ENCODE measurements at places on chromosomes 7 and 10.

DNA sequence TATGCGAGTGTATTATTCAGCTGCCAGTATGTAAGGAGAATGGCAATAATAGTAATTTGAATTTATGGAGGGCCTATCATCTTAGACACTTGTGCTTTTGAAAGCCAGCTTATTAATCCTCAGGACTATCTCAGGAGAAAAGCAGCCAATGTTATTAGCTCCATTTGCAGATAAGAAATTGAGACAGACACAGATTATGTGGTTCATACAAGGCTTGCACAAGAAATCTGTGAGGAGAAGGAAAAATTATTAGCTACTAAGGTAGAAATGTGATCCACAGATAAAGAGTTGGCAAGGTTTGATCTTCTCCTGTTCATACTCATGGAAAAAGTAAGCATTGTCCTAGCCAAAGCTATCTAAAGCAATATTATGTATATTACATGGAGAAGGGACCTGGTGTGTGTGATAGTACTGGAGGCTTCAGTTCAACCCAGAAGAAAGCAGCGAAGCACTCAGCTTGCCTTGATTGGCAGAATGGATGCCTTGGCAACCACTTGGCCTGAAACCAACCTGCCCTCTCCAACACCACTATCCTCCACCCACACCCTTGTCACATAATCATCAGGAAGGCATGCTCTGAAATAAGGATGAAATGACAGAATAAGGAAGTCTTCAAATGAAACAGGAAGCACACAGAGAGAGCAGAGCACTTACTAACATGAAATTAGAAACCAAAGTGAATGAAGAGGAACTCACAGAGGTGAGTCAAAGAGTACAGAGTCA, 18.0 kb downstream of the MACC1 start:
- DNase-seq, result peak; percentile 40

- no peak for DNase-seq
Measured at GRCh38 chr7:158957921-158958491, 101.6 kb downstream of the DYNC2I1 start.

GRCh38 chr7:44608916-44609648, 2.7 kb downstream of the OGDH start:
- DNase-seq, result no peak

DNA sequence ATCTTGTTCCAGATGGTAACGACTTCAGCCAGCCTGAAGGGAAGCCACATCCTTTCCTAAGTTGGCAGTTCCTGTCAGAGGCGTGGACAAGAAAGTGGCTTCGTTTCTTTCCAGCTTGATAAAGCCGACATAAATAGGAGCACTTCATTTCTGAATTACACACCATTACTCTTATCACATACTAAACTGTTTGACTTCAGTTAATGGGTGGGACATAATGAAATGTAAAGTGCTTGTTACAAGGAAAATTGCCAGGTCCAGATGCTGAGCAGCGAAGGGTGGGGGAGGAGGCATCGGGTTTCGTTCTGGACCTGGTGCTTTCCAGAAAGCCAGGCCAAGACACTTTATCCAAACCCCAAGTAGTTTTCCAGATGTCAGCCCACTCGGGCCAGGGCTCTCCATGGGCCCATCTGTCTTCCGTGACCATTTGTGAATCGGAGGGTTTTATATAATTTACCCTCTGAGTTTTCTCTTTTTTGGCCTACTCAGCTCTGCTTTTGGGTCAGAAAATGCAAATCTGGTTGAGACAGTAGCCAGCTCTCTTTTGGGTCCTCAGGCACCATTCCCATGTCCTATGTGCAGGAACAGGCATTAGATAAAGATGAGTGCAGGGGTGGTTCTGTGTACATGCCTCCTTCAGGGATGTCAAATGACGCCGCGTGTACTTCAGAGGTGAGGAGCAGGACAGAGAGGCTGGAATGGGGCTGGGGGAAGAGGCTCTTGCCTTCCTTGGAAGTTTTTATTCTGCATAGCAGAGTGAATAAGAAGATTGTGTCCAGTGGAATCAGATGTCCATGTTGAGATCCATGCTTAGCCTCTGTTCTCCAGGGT, 90.2 kb downstream of the TACC2 start:
- DNase-seq, result no peak

DNA sequence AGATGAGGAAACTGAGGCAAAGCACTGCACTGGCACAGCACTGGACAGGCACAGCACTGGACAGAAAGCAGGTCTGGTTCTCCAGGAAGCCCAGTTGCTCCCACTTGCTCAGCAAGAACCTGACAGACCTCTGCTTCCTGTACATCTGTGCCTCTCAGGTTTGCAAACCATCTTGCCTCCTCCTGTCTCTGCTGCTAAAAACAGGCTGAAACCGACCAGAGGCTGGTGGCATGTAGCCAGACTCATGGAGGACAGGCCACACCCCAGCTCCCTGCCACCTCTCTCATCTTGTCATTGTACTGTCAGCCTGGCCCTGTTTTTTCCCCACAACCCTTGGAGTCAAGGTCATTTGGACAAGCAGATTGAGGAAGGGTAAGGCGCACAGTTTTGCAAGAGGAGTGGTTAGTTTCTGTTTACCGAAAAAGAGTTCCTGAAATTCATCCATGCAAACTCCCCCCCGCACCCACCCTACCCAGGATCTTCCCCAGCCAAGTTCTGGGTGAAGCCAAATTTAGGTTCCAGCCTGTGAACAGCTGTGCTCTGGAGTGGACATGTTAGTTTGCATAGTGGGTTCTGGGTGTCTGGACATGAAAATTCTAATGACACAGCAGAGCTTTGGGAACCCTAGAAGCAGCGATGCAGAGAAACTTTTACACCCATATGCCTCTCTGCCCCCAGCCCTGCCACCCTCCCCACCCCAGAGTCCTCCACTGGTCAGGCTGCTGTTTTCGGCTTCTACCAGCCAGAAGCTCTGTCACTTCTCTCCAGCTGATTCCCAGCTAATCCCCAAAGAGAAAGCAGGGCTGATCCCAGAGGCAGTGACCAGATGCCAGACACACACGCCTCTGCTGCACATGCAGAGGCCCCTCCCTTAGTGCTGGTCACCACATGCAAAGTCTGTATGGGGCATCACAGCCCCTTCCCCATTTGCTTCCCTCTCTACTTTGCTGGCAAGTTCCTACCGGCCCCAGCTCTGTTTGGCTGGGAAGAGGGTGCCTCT, 8.5 kb upstream of the C10orf105 start:
- DNase-seq, result peak; percentile 81

GRCh38 chr10:16612115-16612980, 90.7 kb upstream of the C1QL3 start:
- DNase-seq, result no peak

- DNase-seq, result no peak
Measured at GRCh38 chr7:114109304-114109703, 190.5 kb upstream of the PPP1R3A start.

GRCh38 chr7:23405240-23405618, 65.1 kb downstream of the IGF2BP3 start:
- DNase-seq, result no peak

- no peak for DNase-seq
Measured at GRCh38 chr10:114077347-114077746, 33.7 kb downstream of the ADRB1 start.

GRCh38 chr7:69067397-69067796, 530.9 kb upstream of the AUTS2 start:
- DNase-seq, result no peak

GRCh38 chr10:79358811-79359210, 11.5 kb downstream of the PPIF start:
- DNase-seq, result peak; percentile 46

- no peak for DNase-seq
Measured at GRCh38 chr7:152674860-152675758, 832 bp downstream of the XRCC2 start.

DNA sequence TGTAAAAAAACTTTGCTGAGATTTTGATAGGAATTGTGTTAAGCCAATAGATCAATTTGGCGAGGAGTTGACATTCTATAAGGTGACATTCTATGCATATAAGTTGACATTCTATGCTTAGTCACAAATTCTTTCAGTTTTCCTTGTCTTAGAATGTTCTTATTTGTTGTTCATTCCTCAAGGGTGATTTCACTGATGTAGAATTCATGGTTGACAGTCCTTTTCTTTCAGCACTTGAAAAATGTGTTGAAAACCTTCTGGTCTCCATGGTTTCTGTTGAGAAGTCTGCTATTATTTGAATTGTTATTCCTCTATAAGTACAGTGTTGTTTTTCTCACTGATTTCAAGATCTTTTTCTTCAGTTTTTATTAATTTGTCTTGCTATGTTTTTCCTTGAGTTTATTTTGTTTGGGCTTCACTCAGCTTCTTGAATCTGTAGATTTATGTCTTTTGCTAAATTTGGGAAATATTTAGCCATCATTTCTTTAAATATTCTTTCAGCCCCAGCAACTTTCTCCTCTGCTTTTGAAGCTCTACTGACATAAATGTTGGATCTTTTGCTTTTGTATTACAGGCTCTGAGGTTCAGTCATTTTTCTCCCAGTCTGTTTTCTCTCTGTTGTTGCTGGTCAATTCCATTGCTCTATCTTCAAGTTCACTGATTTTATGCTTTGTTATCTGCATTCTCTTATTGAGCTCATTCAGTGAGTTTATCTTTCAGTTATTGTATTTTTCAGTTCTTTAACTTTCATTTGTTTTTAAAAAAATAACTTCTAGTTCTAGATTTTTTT, 154.9 kb downstream of the SDK1 start:
- no peak for DNase-seq

DNA sequence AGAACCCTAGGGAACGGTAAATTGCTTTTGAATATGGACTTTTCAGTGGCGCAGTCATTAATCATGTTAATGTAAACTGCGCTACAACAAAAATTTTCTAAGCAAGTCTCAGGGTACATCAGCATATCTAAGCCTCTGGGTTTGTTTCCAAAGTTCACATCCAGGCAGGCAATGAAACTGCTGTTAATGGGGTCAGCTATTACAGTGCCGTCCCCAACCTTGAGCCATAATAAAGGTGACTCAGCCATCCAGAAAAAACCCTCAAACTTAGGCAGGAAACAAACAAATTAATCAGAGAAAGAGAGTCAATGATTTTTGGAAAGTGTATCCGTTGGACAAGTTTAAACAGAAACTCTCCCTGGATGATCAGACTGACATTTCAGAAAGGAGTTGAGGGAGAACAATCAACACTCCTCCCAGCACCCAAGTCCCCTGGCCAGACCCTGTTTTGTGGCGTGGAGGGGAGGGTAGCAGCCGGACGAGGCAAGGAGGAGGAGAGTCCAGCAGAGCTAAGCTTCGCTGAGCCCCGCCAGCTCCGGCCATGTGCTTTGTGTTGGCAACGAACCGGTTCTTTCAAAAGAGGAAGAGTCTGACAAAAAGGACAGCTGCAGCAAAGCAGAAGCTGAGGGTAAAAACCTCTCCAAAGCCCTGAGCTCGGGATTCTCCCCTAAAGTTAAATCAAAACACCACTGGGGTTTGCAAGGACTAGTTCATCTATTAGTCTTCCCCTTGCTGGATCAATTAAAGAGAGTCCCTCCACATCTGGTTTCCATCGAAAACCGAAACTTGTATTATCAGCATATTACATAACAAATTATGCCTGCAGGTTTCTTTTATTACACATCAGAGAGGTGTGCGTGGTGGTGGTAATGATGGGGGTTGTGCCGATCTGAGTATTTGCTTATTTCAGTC, 3.6 kb downstream of the FAM53B start:
- peak; percentile 91 for DNase-seq

DNA sequence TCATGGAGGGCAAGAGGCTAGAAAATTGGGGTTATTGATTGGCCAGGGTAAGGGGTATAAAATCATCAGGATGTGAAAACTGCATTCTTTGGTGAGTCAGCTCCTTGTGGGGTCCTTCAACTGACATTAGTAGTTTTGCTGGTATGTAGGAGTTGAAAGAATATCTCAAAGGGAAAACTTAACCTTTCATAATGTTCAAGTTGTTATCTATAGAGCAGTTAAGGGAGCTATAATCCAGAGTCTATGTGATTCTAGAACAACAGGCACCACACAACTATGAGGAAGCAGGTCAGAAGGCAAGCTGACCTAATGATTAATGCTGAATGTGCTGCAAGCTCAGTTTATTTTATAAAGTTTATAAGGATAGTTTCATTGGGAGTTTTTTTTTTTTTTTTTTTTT, 13.7 kb downstream of the PRPS1L1 start:
- no peak for DNase-seq

GRCh38 chr7:110842796-110843195, 248.1 kb upstream of the LRRN3 start:
- no peak for DNase-seq

Data from psoas muscle (tissue), 8 donors.